ENCODE measurements at places on chromosomes 7 and 10.

DNA sequence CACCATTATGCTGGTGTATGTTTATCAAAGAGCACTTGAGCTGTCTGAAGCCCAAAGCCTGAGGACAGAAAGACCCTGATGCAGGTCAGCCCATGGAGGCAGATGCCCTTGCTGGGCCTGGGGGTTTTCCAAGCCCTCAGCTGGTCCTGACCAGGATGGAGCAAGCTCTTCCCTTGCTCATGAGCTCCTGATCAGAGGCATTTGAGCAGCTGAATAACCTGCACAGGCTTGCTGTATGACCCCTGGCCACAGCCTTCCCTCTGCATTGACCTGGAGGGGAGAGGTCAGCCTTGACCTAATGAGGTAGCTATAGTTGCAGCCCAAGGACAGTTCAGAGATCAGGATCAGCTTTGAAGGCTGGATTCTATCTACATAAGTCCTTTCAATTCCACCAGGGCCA, 13.0 kb downstream of the AQP1 start:
- DNase-seq, result no peak

GRCh38 chr7:69791739-69792138, 193.5 kb downstream of the AUTS2 start:
- no peak for DNase-seq

GRCh38 chr10:119198438-119198837, 8.9 kb upstream of the GRK5 start:
- no peak for DNase-seq

GRCh38 chr7:16581286-16581685, 54.7 kb downstream of the LRRC72 start:
- no peak for DNase-seq

DNA sequence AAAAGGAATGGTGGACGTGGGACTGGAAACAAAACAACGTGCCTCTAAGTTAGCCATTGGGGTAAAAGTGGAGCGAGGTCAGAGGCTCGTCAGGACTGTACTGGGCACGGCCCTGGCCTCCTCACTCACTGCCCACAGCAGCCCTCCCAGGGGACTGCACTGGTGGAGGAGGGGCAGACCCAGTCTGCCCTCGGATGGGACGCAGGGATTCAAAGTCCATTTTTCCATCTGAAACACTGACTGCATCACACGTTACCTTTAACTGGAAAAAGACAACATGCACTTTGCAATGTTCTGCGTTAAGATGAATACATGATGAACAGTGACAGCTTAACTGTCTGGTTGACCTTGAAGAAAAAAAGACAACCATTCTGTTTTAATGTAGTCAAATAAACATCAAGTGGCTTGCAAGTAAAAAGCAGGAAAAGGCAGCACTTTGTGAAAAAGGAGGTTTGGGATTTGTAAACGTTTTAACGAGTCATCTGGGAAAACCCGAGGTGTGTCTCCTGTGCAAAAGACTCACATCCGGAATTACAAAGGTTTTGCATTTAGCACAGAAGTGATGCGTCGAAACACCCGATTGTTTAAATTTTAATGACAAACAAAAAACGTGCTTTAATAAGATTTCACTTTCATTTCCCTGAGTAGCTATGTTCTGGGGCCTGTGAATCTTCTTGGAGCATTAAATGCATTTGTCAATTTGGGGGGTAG, 18.8 kb downstream of the KLF6 start:
- DNase-seq, result no peak

Measured in stimulated activated CD8-positive, alpha-beta memory T cell treated with anti-CD3 and anti-CD28 coated beads, Interleukin-4, amount 100 ng/mL, for 24 hours (primary cell).